ENCODE measurements at places on chromosomes 1 and 21. TPM values are rescaled to one million over a fixed set of nuclear protein-coding genes. Genes with fewer than 3 reads are reported as not detected.

The LHX8 gene
- not detected for total RNA-seq

The SMIM11 gene
- 16.4 TPM for total RNA-seq

The DIPK1A gene
- 12.1 TPM for total RNA-seq

The FHAD1 gene
- total RNA-seq, result 2.3 TPM

The ARHGEF2 gene
- total RNA-seq, result 90.4 TPM

DNA sequence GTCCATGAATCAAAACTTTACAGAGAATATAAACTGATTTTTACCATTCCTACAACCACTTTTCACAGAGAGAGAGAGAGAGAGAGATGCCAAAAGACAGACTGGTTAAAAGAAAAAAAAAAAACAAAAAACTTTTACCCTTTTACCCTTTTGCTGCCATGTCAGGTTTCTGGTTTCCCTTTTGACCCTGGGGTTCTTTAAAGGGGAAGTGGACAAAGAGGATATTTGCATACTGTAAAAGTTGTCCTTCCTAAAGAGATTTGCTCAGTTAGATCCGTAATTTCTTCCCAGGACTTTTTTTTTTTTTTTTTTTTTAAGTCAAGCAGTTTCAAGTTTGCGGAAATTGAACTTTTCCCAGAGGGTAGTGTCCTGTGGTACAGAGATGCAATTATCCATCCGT lies 287.8 kb upstream of the RGS18 start:
- H3K4me3 ChIP-seq, result no peak overlapping the region
- no peak for DNase-seq
- no peaks in the 10 kb centered on the region for H3K36me3 ChIP-seq
- H3K4me1 ChIP-seq, result no peaks in the 10 kb centered on the region

DNA sequence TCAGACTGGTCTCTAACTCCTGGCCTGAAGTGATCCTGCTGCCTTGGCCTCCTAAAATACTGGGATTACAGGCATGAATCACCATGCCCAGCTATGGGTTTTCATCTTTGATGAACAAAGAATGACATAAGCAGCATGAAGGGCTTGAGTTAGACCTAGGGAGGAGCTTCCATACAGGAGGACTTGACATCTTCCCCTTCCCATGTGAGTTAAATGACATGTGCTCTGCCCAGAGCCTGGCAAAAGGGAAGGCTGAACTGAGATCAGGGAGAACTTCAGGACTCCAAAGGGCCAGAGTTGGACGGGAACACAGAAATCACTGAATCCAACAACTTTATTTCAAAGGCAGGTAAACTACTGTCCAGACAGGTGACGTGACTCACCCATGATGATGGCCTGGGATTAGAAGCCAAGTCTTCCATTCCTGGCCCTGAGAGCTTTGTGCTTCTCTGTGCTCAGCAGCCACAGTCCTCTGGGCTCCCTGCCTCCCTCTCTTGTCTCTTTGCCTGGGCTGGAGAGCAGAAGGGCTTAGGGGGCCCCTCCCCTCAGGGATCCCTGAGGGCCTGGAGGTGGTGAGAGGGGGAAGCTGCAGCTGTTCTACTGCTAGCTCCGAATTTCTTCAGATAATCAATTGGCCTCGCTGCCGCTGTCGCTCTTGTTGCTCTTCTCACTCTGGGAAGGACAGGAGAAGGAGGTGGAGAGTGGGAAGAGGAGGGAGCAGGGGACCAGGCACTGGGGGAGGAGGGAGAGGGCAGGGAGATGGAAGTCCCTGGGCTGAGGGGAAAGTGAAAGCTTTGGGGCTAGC lies 7.6 kb downstream of the NHLH1 start:
- DNase-seq, result no peak
- peak overlapping the region; percentile 80 for H3K27ac ChIP-seq
- peak overlapping the region; percentile 25 for H3K4me3 ChIP-seq
- no peaks in the 10 kb centered on the region for H3K36me3 ChIP-seq
- no peaks in the 10 kb centered on the region for H3K27me3 ChIP-seq

DNA sequence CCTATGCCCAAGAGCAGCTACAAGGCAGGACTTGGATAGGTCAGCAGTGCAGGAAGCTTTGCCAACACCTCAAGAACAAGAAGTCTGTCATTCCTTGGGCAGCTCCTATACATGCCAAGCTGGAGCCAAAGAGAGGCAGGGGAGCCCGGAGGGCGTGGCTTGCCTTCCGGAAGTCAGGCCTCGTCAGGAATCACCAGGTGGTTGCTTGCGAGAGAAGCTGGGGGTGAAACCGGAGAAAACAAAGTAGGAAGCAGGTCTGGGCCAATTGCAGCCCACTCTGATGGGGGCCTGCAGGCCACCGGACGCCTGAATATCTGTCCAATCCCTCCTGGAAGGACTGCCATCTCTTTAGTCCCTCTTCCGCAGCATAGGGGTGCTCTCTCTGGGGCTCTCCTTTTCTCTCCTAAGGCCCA lies 794 bp upstream of the FAM76A start:
- H3K4me3 ChIP-seq, result peak overlapping the region; percentile 83
- no peaks in the 10 kb centered on the region for H3K27me3 ChIP-seq
- peak overlapping the region; percentile 97 for H3K27ac ChIP-seq
- H3K36me3 ChIP-seq, result no peaks in the 10 kb centered on the region

DNA sequence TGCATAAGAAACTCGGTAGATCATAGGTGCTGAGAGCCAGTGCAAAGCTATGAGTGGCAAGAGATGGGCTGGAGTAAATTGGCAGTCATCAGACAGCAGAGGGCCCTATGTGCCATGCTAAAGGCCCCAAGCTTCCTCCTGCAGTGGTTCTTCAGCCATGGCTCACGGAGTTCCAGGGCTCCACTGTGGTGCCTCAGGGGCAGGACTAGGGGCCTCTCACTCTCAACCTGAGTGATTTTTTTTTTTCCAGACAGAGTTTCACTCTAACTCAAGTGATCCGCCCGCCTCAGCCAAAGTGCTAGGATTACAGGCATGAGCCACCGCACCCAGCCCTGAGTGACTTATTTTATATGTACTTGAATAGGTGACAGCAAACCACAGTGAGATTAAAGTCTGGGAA lies 10.4 kb upstream of the GJA8 start:
- no peaks in the 10 kb centered on the region for H3K27me3 ChIP-seq
- H3K4me3 ChIP-seq, result no peak overlapping the region
- H3K36me3 ChIP-seq, result no peaks in the 10 kb centered on the region

DNA sequence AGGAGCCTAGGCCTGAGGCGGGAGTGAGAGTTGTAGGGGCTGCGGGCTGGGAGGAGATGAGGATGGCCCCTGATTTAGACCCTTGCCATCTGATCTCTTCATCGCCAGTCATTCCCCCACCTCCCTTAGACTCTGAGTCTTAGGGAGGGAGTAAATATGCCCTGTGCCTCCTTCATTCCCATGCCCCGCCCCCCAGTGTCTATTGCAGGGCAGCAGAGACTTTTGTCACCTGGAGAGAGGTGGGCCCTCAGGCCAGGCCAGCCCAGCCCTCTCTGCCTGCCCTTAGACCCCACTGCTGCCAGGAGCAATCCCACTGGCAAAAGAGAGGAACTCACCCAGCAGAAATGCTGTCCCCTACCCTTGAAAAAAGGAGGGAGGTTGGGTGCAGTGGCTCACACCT lies 3.2 kb upstream of the MFAP2 start:
- no peaks in the 10 kb centered on the region for H3K36me3 ChIP-seq
- no peak for DNase-seq
- peaks cover 6% of the 10 kb centered on the region for H3K4me1 ChIP-seq
- H3K4me3 ChIP-seq, result no peak overlapping the region
- H3K27ac ChIP-seq, result no peak overlapping the region

DNA sequence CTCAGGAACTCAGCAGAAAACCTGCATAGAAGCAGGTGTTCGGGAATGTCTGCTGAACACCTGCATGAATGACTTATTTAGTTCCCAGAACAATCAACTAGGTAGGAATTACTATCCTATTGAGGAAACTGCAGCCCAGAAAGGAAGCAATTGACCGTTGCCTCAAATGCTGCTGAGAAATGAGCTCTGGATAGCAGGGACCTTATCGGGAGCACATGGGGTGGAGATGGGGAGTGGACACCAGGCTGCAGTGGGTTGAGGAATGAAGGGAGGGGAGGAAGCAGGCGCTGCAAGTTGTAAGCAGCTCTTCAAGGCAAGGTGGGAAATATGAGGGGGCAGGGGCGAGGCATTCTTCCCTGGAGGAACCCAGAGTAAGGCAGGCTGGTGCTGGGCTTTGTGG lies 10.8 kb upstream of the CDCP2 start:
- no peak overlapping the region for H3K27ac ChIP-seq
- no peak overlapping the region for H3K4me3 ChIP-seq
- no peaks in the 10 kb centered on the region for H3K36me3 ChIP-seq

DNA sequence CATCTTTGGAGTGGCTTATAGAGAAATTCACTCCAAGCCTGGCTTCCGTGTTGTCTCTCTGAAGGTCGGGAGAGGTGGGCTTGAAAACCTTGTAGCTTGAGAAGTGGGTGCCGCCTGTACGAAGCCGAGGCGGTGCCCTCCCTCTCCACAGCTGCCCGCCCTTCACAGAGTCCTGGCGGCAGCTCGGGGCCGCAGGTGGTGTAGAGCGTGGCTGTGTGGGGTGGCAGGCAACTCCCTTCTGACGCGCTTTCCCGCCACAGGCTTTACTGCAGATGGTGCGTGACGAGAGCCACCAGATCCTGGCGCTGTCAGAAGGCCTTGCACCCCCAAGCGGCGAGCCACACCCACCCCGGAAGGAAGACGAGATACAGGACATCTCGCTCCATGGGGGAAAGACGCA lies 33.1 kb upstream of the DIP2A start:
- no peak overlapping the region for H3K27ac ChIP-seq
- H3K36me3 ChIP-seq, result peaks cover 9% of the 10 kb centered on the region
- H3K27me3 ChIP-seq, result no peaks in the 10 kb centered on the region
- DNase-seq, result no peak
- H3K4me1 ChIP-seq, result no peaks in the 10 kb centered on the region
- no peak overlapping the region for H3K4me3 ChIP-seq

DNA sequence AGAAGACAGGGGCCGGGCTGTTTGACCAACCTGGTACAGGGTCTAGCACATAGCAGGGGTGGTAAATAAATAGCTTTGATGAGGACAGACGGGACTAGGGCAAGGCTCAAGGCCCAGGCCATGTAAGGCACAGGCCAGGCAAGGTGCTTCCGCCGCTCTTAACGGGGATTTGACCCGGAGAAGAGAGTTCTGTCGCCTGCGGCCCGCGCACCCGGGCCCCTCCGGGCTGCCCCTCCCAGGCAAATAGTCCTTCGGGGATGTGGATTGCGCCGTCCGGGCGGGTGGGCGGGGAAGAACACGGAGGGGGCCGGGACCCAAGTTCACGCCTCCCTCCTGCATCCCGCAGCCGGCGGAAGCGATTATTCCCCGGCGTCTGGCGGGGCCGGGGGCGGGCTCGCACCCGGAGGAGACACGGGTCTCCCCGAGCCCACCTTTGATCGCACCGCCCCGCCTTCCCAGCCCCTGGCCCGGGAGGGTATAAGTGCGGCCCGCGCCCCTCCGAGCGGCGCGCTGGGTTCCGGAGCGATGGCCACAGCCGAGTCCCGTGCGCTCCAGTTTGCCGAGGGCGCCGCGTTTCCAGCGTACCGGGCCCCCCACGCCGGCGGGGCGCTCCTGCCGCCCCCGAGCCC lies at the start of gene MIXL1:
MIXL1 (plus strand) TSS at position 508 of the 629 bp plus-strand sequence; CDS start at position 526, 18 bp downstream.
- no peaks in the 10 kb centered on the region for H3K4me1 ChIP-seq
- no peak within 1 kb of the TSS for H3K27ac ChIP-seq
- DNase-seq, result no peak
- H3K4me3 ChIP-seq, result peak within 1 kb of the TSS; percentile 50

GRCh38 chr1:1164701-1165451 lies 8.8 kb upstream of the TTLL10 start:
- H3K27ac ChIP-seq, result peak overlapping the region; percentile 90
- DNase-seq, result no peak
- peak overlapping the region; percentile 63 for H3K4me3 ChIP-seq
- peaks cover 4% of the 10 kb centered on the region for H3K4me1 ChIP-seq
- no peaks in the 10 kb centered on the region for H3K36me3 ChIP-seq

GRCh38 chr1:225987491-225988316 lies 11.4 kb downstream of the SDE2 start:
- no peaks in the 10 kb centered on the region for H3K27me3 ChIP-seq
- H3K4me3 ChIP-seq, result no peak overlapping the region
- no peak for DNase-seq
- H3K27ac ChIP-seq, result no peak overlapping the region

DNA sequence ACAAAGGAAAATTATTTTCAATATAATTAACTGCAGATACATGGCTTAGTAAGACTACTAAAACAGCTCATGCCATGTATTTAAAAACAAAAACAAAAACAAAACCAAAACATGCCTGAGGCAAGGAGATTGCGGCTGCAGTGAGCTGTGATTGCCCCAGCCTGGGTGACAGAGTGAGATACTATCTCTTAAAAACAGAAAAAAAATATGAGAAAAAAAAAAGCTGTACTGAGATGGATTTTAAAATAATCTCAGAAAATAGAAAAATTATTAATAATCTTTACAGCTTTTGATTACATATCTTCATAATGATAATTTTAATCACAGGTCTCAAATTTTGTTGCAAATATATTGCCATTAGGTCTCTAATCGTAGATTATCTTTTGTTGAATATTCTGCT lies 24.0 kb upstream of the LIN9 start:
- no peaks in the 10 kb centered on the region for H3K36me3 ChIP-seq
- H3K27me3 ChIP-seq, result no peaks in the 10 kb centered on the region
- no peaks in the 10 kb centered on the region for H3K4me1 ChIP-seq
- no peak for DNase-seq
- H3K4me3 ChIP-seq, result no peak overlapping the region

DNA sequence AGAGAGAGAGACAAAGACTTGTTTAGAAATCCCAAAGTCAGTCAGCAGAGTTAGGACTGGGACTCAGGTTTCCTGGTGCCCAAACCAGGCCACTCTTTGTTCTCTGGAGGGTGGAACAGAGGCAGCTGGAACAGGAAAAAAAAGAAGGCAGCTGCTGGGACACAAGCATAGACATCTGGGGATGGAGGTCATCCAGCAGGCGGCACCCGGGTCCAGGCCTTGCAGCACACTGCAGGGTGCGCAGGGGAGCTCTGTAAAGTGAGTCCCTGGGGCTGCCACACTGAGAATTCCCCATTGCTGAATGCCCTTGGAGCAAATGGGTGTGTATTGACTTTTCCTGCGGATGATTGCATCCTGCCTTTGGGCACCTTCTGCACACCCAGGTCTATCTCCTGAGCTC lies 222.9 kb upstream of the CSF3R start:
- DNase-seq, result no peak
- H3K4me1 ChIP-seq, result no peaks in the 10 kb centered on the region
- no peaks in the 10 kb centered on the region for H3K27me3 ChIP-seq
- H3K4me3 ChIP-seq, result no peak overlapping the region
- H3K27ac ChIP-seq, result no peak overlapping the region

DNA sequence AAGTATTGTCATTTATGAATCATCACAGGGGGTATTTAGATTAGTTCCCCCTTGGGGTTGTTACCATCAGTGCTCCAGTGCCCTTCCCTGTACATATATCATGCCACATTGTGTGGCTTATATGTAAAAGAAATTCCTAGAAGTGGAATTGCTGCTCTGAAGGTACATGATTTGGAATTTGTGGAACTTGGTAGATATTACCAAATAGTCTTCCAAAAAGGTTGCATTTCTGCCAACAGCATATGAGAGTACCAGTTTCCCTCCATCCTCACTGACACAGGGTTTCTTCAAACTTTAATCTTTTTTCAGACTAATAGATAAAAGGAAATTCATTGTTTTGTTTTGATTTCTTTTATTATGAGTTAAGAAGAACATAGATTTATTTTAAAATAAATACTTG lies 41.3 kb downstream of the AKNAD1 start:
- no peaks in the 10 kb centered on the region for H3K4me1 ChIP-seq
- no peak overlapping the region for H3K4me3 ChIP-seq
- H3K36me3 ChIP-seq, result no peaks in the 10 kb centered on the region
- no peaks in the 10 kb centered on the region for H3K27me3 ChIP-seq
- peak overlapping the region; percentile 93 for H3K27ac ChIP-seq
- no peak for DNase-seq

- H3K4me1 ChIP-seq, result peaks cover 8% of the 10 kb centered on the region
- no peak overlapping the region for H3K27ac ChIP-seq
- H3K4me3 ChIP-seq, result no peak overlapping the region
- H3K27me3 ChIP-seq, result no peaks in the 10 kb centered on the region
- DNase-seq, result no peak
- no peaks in the 10 kb centered on the region for H3K36me3 ChIP-seq
Measured at GRCh38 chr1:235315735-235316134, 12.2 kb downstream of the ARID4B start.
